ENCODE measurements at places on chromosomes 3 and 15.

DNA sequence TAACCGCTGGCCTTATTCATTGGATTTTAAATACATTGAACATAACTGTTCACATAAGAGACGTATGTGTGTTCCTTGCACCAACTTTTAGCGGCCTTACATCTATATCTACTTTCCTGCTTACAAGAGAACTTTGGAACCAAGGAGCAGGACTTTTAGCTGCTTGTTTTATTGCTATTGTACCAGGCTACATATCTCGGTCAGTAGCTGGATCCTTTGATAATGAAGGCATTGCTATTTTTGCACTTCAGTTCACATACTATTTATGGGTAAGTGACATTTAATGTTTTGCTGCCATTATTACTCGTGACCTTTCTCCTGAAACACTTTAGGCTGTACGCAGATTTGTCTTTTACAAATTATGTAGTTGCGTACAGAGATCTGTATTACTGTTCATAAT lies 47.1 kb downstream of the STT3B start:
- DNase-seq, result no peak

GRCh38 chr3:189737619-189738018 lies 106.4 kb downstream of the TP63 start:
- no peak for DNase-seq

DNA sequence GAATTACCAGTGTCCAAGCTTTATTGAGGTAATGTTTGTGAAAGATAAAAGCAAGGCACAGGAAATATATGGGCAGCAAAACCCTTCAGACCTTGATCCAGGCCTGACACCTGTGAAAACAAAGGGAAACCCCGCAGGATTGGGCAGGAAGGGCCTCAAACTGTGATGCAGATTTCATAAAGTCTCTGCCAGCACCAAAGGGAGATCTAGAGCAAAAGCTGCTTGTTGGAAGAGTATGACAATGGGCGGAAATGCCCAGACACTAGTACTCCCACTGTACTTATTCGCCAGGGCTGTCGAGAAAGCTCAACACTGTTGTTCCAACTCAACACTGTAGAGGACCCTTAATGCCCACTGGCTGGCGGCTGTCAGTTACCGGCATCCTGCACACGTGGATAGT lies 207.9 kb downstream of the CD47 start:
- DNase-seq, result no peak

DNA sequence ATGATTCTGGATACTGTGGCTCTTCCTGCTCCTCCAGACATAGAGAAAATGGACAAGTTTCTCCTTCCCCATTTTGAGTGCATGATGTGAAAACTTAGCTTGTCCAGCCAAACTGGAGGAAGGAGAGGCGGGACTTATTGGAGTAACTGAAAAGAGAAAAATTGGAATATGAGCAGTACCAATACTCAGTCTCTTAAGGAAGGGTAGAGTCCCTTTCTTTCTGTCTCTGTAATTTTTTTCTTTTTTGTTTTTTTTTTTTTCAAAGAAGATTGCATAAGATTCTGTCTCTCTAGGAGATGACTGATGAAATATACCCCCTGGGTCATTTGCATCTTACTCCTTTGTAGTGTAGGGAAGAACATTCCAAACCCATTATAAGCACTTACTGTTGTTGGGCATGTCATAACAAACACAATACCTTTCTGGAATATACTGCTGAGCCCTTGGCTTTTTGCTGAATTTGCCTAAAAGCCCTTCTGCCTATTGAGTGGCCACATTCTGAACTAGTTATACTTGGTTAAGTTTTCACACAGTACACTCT lies 498.1 kb upstream of the TPRG1 start:
- DNase-seq, result no peak

GRCh38 chr3:65713016-65713415 lies 325.7 kb downstream of the MAGI1 start:
- no peak for DNase-seq

GRCh38 chr3:47874913-47875312 lies 72.0 kb downstream of the DHX30 start:
- DNase-seq, result no peak

DNA sequence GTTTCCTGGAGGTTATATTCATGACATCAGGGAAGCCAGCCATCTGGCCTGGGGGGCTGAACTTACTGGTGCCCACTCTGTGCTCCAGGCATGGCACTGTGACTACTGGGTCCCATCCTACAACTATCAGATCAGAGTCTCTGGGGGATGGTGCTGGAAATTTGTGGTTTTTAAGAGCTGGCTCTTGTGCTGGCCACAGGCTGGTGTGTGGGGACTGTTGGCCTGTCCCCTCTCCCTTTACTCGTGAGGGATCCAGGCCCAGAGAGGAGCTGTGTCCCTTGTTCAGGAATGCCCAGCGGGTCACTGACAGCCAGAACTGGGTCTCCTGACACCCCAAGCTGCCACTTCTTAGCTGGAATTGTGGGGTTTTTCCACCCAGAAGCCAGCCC lies 44.5 kb upstream of the SEC22A start:
- DNase-seq, result no peak

DNA sequence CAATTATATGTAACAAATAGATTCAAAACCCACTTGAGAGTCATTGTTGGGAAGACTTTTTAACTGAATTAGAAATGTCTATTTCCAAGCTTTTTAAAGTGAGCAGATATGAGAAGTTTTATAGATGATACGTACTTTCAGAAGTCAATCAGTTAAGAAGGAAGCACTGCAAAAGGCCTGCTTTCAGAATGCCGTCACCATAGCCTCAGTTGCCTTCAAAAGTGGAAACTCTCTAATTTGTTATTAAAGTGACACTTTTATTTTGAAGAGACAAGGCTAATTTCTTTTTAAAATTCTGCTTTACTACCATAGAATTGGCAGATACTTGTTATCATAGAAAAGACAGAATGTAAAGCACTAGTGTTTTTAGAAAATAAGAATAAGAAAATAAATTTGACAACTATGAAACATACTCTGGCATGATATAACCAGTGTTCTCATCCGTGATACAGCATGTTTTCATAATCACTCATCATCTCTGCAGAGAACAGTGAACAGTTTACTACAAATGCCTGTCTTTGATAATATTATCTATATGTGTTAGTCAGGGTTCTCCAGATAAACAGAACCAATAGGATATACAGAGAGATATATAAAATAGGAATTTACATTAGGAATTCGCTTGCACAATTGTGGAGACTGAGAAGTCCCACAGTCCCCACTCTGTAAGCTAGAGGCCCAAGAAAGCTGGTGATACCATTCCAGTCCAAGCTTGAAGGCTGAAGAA lies 7.0 kb upstream of the PLD1 start:
- DNase-seq, result no peak

DNA sequence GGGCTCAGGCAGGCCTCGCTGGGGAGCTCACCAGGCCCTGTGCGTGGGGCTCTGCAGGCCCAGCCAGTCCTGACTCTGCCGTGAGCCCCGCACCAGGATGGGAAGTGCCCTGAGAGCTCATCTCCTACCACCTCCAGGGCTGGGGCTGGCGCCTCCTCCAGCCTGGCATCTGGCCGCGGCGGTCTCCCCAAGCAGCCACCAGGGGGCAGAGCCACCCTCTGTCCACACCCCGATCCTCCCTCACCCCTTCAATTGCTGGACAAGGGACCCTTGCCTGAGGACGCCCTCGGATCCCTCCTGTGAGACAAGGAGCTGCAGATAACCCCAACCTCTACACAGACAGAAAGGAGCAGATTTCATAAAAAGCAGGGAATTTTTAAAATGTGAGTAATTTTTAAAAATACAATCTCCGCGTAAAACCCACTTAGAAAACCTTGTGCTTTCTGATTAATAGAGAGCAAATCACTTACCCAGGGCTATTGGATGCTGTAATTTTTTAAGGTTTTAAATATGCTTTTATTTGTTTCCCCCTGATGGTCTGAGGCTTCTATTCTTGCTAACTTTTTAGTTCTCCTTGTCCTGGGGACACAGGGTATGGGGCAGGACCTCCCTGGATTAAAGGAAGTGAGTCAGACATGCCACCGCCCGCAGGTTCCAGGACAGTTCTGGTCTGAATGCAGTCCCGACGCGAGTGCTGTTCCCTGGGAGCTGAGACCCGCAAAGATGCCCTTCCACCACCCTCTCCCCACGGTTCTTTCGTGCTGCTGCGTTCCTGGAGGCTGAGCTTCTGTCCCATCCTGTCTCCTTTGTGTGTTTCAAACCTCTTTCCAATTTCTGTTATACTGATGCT lies 52.3 kb upstream of the CHRNA7 start:
- peak; percentile 86 for DNase-seq

DNA sequence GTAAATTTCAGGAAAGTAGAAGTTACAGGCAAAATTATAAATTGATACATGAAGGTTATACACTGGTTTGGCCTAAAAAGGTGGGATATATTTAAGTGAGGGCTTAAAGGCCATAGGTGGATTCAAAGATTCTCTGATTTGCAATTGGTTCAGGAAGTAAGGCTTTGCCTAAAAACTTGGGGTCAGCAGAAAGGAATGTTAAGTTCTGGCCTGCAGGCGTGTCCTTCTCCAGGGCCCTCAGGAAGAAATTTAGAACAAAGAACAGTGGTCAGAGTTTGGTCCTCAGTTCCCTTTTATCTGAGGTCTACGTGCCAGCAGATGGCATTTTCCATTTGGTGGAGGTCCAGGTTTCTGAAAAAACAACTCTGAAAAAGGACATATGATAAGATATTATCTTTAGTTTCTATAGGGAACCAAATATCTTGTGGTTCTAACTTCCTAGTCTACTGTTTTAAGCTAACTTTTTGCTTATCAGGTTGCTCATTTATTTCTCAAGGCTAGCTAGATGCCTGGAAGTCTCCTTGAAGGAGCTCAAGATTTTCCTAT lies 40.5 kb downstream of the SCN11A start:
- no peak for DNase-seq

- DNase-seq, result no peak
Measured at GRCh38 chr15:59002418-59002859, 15.0 kb downstream of the RNF111 start.

DNA sequence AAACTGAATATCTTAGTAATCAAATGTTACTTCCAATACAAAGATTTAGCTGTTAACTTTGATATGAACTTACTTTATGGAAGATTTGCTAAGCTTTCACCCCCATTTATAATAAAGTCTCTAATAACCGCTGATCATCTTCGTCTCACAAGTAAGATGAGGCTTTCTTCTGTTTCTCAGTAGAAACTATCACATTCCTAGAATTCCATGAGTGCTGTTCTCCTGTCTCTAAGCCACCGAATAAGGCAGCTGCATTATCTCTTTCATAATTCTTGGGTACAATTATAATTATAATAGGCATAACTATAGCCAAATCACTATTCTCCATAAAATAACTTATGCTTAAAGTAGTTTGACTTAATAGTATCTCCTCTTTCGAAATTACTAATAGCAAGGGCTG lies 18.3 kb upstream of the SETMAR start:
- DNase-seq, result no peak

- no peak for DNase-seq
Measured at GRCh38 chr3:71008350-71008935, 575.1 kb downstream of the FOXP1 start.

GRCh38 chr3:159455741-159456181 lies 532.9 kb upstream of the IL12A start:
- DNase-seq, result no peak

GRCh38 chr3:45574067-45574494 lies 20.5 kb upstream of the LIMD1 start:
- DNase-seq, result no peak

GRCh38 chr3:12508291-12508700 lies 24.0 kb downstream of the TSEN2 start:
- no peak for DNase-seq

DNA sequence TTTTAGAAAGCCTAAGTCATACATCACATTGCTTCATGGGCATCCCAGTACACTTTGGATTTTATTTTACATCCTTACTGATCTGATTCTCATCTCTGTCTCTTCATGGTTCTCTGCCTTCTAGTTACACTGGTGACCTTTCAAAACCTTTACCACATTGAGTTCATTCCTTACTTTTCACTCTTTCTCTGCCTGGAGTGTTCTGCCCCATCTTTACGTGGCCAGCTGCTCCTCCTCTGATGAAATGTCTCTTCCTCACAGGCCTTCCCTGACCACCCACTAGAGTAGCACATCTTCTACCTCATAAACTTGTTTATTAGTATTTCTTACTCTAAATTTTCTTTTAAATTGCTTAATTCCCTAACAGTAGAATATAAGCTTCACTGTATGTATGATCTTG lies 17.7 kb downstream of the CTNNB1 start:
- DNase-seq, result no peak

- no peak for DNase-seq
Measured at GRCh38 chr3:172651936-172652625, 58.8 kb downstream of the NCEH1 start.

DNA sequence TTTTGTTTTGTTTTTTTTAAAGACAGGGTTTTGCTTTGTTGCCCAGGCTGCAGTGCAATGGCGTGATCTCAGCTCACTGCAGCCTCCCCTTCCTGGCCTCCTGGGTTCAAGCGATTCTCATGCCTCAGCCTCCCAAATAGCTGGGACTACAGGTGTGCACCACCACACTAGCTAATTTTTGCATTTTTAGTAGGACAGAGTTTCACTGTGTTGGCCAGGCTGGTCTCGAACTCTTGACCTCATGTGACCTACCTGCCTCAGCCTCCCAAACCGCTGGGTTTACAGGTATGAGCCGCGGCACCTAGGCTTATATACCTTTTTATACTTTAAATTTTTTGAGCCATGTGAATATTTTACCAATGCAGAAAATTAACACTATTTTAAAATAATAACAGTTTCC lies 56.9 kb upstream of the HERC1 start:
- DNase-seq, result no peak

DNA sequence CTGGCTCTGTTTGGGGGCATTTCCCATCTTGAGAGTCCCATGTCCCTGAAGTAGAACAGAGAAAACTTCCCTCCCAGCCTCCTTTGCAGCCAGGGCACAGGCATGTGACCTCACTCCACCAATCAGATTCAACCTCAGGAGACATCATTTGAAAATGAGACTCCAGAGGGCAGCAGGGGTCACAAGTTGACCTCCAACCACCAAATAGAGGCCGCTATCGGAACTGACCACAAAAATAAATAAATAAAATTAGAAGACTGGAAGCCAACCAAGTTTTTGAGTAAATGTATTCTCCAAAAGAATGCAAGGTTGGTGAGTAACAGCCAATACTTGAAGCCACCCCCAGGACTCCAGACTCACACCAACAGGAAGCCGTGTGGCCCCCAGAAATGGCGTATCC lies 106.5 kb downstream of the CHSY1 start:
- no peak for DNase-seq

DNA sequence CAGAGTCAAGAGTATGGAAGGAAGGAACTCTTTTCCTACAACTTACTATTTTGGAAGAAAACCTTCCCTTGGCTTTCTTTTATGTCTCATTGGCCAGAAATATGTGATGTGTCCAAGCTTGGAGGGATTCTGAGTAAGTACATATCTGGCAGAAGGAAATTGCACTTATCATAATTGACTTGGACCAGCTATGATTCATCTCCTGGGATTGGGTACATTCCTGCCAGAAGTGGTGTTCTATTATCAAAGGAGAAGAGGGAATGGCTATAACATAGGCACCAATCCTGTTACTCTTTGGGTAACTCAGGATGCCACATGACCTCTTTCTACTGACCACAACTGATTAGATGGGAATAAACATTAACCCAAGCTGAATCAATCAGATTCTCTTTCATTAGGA lies 13.5 kb upstream of the DAZL start:
- DNase-seq, result no peak

GRCh38 chr15:70503073-70503745 lies 260.1 kb downstream of the UACA start:
- no peak for DNase-seq
